Stimulated activated CD8-positive, alpha-beta memory T cell treated with anti-CD3 and anti-CD28 coated beads, Interleukin-15, amount 100 ng/mL, for 4 hours (primary cell): ENCODE measurements at places on chromosomes 3 and 15.

GRCh38 chr15:37678124-37678523 is 256.3 kb upstream of the TMCO5A start:
- no peak for DNase-seq

GRCh38 chr15:72872066-72872845 is 88.7 kb upstream of the ADPGK start:
- no peak for DNase-seq

GRCh38 chr3:172776049-172776717 is 25.7 kb downstream of the ECT2 start:
- DNase-seq = no peak

- DNase-seq = no peak
These were observed 385.0 kb downstream of the MAGI1 start for GRCh38 chr3:65653731-65654130.

GRCh38 chr15:60809375-60809774 is 330.4 kb upstream of the ICE2 start:
- DNase-seq = no peak

- no peak for DNase-seq
These were observed 7.6 kb upstream of the TMEM44 start for GRCh38 chr3:194640829-194641228.
